Liver (tissue), 10 donors: ENCODE measurements at places on chromosomes 7 and 10. TPM values are rescaled to one million over a fixed set of nuclear protein-coding genes. Genes with fewer than 3 reads are reported as not detected.
A peak's percentile ranks its signal among the peaks of the same experiment; 100 is the strongest.

- no peaks in the 10 kb centered on the region for H3K27me3 ChIP-seq
- H3K27ac ChIP-seq: peak overlapping the region; percentile 100
- H3K4me1 ChIP-seq: peaks cover 12% of the 10 kb centered on the region
- H3K4me3 ChIP-seq: peak overlapping the region; percentile 88
- H3K36me3 ChIP-seq: peaks cover 4% of the 10 kb centered on the region
Observed at GRCh38 chr7:139341776-139342226, 664 bp downstream of the FMC1 start.

DNA sequence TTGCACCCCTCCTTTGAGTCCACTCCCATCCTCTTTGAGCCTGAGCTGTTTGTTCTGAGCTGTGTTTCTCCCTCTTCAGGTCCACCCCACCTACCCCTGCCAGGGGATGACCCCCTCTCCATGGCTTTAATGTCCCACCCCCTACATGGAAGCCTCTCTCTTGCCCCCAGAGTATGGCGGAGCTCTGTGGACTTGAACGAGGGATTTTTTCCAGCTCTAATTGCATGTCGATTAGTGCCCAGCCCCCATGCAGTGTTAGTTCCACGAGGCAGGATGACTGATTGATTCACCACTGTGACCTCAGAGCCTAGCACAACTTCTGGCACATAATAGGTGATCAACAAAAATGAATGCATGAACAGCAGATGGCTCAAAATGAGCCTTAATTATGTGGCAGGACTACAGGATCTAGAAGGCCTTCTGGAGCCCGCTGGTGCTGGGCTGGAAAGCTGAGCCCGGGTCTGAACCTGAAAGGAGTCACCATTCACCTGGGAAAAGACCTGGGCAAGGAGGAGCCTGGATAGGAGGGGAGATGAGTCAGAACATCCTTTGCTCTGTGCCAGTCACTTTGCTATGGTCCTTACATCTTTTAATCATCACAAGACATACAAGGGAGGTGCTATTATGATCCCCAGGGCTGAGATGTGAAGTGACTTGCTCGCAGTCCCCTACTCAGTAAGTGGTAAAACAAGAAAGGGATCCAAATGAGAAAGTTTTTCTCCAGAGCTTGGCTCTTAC lies 17.1 kb upstream of the SLC18A2 start:
- H3K27me3 ChIP-seq: no peaks in the 10 kb centered on the region
- no peak for DNase-seq
- H3K36me3 ChIP-seq: no peaks in the 10 kb centered on the region
- H3K27ac ChIP-seq: no peak overlapping the region
- no peak overlapping the region for H3K4me3 ChIP-seq

DNA sequence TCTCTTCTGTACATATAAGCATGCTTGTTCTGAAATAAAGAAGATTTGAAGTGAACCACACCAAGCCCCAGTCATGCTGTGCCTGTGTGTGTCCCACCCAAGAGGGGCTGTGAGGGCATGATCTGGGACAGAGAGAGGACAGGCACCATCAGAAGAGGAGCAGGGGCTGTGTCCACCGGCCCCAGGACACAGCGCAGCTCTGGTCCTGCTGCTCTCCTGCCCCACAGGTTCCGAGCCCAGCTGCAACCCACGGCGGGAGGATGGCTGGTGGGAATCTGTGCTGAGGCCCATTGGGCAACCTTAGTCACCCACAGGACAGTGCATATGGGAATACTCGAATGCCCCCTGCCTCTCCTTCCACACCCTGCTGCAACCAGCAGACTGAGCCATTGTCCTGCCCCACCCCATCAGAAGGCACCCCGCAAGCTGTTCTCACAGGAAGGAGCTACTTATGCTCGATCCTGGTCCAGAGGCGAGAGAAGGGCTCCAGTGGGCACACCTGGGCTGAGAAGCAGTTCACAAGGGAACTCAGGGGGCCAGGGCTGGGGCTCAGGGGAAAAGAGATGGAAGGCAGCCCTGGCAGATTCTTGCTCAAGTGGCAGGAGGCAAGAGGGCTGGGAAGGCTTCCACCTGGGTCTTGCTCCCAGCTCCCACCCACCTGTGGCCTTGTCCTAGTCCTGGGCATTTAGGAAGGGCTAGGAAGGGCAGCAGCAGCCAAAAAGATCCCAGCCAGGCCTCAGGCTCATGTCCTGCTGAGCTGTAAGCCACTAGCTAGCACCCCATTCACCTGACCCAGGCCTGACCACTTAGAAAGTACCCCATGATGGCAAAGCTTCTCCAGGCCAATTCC lies 31.9 kb downstream of the LDB3 start:
- no peaks in the 10 kb centered on the region for H3K4me1 ChIP-seq
- no peaks in the 10 kb centered on the region for H3K27me3 ChIP-seq
- no peak for DNase-seq
- no peaks in the 10 kb centered on the region for H3K36me3 ChIP-seq

DNA sequence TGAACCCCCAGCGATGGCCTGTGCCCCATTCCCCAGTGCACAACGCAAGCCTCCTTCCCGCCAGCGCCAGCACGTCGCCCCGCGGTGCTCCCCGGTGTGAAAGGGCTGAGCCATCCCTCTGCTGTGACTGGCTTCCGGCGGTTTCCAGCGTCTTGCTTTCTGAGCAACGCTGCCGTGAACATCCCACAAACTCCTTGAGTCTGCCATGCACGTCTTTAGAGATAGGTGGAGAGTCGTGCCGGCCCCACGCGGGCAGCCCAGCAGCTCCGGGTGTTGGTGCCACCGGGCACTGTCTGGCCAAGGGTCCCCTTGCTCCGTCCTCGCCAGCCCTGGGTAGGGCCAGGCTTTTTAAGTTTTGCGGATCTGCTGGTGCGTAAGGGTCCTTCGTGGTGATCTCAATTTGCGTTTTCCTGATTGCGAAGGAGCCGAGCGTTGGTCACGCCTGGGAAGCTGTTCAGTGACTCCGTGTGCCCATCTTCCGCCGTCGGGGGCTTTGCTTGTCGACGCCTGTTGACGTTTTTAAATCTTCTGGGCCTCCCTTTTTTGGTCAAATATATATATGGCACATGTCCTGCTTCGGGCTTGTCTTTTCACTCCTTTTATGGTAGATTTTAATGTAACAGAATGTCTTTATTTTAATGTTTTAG lies 70.6 kb downstream of the FOXL3 start:
- H3K4me3 ChIP-seq: no peak overlapping the region
- H3K4me1 ChIP-seq: peaks cover 2% of the 10 kb centered on the region
- no peaks in the 10 kb centered on the region for H3K36me3 ChIP-seq
- no peaks in the 10 kb centered on the region for H3K27me3 ChIP-seq
- no peak overlapping the region for H3K27ac ChIP-seq

- peaks cover 4% of the 10 kb centered on the region for H3K27me3 ChIP-seq
- no peak for DNase-seq
- no peak overlapping the region for H3K27ac ChIP-seq
- no peaks in the 10 kb centered on the region for H3K4me1 ChIP-seq
Observed at GRCh38 chr10:104680467-104681401, 39.6 kb downstream of the SORCS3 start.

GRCh38 chr10:3090914-3091787 lies 23.8 kb downstream of the PFKP start:
- no peaks in the 10 kb centered on the region for H3K36me3 ChIP-seq
- no peak overlapping the region for H3K4me3 ChIP-seq
- no peaks in the 10 kb centered on the region for H3K4me1 ChIP-seq
- no peak for DNase-seq

DNA sequence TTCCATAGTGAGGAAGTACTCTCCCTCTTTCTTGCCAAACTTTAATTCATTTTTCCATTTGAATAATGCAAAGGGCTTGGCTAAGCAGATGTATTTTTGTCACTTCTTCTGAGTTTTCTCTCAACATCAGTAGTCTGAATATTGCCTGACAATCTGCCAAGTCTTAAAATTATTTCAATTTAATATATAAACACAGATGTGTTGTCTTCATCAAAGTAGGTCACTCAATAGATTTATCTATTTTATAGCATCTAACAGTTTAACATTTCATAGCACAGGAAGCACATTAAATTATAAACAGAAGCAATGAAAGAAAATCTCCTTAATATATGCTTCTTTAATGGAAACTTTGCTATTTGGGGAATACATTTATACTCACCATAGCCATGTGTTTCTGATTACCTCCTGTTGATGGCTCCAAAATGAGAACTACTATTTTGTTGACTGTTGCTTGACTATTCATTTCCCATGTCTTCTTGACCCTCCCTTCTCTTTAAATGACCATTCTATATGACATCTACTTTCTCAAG lies 4.5 kb downstream of the CPED1 start:
- peak overlapping the region; percentile 19 for H3K27ac ChIP-seq
- H3K4me1 ChIP-seq: peaks cover 36% of the 10 kb centered on the region
- DNase-seq: no peak
- no peaks in the 10 kb centered on the region for H3K27me3 ChIP-seq
- H3K4me3 ChIP-seq: no peak overlapping the region

GRCh38 chr7:108246227-108246837 lies 116.2 kb upstream of the LAMB4 start:
- H3K4me1 ChIP-seq: no peaks in the 10 kb centered on the region
- H3K4me3 ChIP-seq: no peak overlapping the region
- H3K27ac ChIP-seq: no peak overlapping the region
- H3K36me3 ChIP-seq: no peaks in the 10 kb centered on the region
- no peak for DNase-seq
- no peaks in the 10 kb centered on the region for H3K27me3 ChIP-seq

DNA sequence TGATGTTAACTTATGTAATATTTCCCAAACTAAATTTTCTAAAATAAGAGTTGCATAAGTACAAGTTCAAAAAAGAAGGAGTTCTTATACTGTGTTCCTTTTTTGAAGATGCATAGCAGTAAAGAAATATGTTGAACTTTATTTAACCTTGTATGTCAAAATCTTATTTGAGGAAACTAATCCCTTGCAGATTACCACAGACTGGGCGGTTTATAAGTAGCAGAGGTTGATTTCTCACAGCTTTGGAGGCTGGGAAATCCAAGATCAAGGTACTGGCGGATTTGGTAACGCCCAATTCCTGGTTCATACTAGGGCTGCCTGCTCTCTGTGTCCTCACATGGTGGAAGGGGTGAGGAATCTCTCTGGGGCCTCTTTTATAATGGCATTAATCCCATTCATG lies 68.5 kb downstream of the GNAT3 start:
- H3K4me1 ChIP-seq: no peaks in the 10 kb centered on the region
- H3K36me3 ChIP-seq: no peaks in the 10 kb centered on the region
- no peaks in the 10 kb centered on the region for H3K27me3 ChIP-seq
- H3K4me3 ChIP-seq: no peak overlapping the region
- DNase-seq: no peak

DNA sequence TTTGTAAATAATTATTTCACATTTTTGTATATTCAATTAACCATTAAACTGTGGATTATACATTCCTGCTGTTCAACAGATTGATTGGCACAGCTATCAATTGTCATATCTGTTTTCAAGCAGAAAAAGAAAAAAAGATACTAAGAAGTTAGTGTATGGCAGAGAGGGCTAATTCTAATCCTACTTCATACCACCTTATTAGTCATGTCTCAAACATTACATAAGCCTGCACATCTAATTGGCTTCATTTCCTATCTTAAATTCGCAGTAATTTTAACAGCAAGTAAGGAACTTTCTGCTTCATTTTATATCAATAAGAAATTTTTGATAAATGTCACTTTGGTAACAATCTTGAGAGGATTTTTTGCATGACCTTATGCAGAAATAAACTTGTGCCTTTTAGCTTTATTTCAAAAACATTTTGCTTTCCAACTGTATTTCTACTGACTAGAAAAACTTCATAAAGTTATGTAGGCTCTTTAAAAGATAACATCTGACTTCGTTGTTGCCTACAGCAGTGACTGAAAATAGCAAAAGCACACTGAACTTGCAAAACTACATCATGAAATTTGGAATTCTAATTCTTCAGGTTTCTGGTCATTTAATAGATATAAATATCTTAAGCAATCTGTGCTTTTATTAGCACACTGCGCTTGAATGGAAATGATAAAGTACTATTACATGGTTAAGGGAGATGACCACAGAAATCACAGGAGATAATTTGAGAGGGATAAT lies 111.5 kb downstream of the SEMA3C start:
- DNase-seq: no peak
- no peaks in the 10 kb centered on the region for H3K4me1 ChIP-seq
- no peaks in the 10 kb centered on the region for H3K36me3 ChIP-seq
- H3K4me3 ChIP-seq: no peak overlapping the region
- H3K27ac ChIP-seq: no peak overlapping the region

DNA sequence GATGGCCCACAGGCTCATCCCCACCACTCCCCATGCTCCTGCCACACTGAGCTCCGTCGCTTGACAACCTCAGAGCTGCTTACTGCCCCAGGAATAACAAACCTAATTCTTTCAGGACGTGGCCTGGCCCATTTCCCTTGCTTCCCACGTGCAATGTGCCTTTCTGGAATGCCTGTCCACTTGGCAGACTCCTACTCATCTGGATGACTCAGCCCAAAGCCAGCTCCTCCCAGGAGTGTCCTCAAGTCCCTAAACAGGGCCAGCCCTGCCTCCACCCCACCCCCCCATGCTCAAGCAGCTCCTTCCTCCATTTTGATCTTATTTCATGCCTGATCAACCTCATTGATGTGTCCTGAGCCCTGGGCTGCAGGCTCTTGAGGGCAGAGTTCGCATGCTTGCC lies 164.9 kb upstream of the RNF32 start:
- peaks cover 7% of the 10 kb centered on the region for H3K4me1 ChIP-seq
- no peak overlapping the region for H3K4me3 ChIP-seq
- no peaks in the 10 kb centered on the region for H3K36me3 ChIP-seq
- no peak for DNase-seq

GRCh38 chr7:146736446-146737190 lies 620.0 kb downstream of the CNTNAP2 start:
- no peaks in the 10 kb centered on the region for H3K4me1 ChIP-seq
- H3K27me3 ChIP-seq: no peaks in the 10 kb centered on the region
- no peak overlapping the region for H3K27ac ChIP-seq
- no peaks in the 10 kb centered on the region for H3K36me3 ChIP-seq

GRCh38 chr10:93030409-93030808 lies 30.2 kb upstream of the CYP26C1 start:
- no peaks in the 10 kb centered on the region for H3K36me3 ChIP-seq
- no peak overlapping the region for H3K27ac ChIP-seq
- H3K27me3 ChIP-seq: no peaks in the 10 kb centered on the region
- H3K4me1 ChIP-seq: no peaks in the 10 kb centered on the region
- DNase-seq: no peak

GRCh38 chr10:91251430-91252056 lies 31.1 kb downstream of the PCGF5 start:
- H3K36me3 ChIP-seq: peaks cover 16% of the 10 kb centered on the region
- no peak overlapping the region for H3K27ac ChIP-seq
- no peaks in the 10 kb centered on the region for H3K27me3 ChIP-seq
- peaks cover 3% of the 10 kb centered on the region for H3K4me1 ChIP-seq
- no peak overlapping the region for H3K4me3 ChIP-seq

GRCh38 chr10:53619671-53620070 lies 847.1 kb upstream of the MBL2 start:
- H3K27ac ChIP-seq: no peak overlapping the region
- no peak overlapping the region for H3K4me3 ChIP-seq
- no peaks in the 10 kb centered on the region for H3K27me3 ChIP-seq
- DNase-seq: no peak
- no peaks in the 10 kb centered on the region for H3K4me1 ChIP-seq
- H3K36me3 ChIP-seq: no peaks in the 10 kb centered on the region

Gene VAX1
- total RNA-seq: not detected

Gene PRSS37
- not detected for total RNA-seq

Gene SFXN2
- 22.6 TPM for total RNA-seq

Gene FAM241B
- 0.89 TPM for total RNA-seq

Gene SFRP4
- 0.28 TPM for total RNA-seq

Gene ADCY1
- 0.33 TPM for total RNA-seq

Gene PHKG1
- total RNA-seq: 0.19 TPM

Gene GATA3
- total RNA-seq: 0.09 TPM

Gene PSTK
- total RNA-seq: 2.3 TPM
